ENCODE measurements at places on chromosomes 3 and 15. TPM values are rescaled to one million over a fixed set of nuclear protein-coding genes. Genes with fewer than 3 reads are reported as not detected.

DNA sequence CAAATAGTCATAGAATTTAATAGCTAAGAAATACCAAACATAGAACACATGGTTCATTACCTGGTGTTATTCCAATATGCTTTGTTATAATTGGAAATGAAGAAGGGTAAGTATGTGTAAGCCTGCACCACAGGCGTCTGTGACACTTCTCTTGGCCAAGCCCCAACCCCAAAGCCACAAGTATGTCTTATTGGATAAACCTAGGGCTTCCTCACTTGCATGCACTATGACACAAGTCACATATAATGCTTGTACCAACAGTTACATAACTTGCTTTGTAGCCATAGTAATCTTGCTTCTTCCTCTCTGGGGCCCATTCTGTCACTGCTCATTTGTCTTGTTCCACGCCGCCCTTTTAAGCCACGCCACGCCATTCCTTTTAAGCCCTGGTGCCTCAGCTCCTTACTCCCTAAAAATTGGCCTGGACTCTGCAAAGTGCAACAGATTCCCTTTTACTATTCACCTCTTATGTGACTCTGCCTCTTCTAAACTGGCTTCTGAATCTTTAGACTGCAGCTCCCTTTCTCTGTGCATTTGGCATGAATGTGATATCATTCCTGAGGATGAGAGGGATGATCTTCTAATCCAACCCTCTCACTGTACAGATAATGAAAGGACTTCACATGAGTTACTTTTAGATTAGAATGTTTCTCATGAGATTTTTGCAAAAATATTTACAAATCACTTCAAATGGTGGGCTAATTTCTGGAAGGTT is 48.1 kb upstream of the EPHA3 start:
- no peak for DNase-seq

DNA sequence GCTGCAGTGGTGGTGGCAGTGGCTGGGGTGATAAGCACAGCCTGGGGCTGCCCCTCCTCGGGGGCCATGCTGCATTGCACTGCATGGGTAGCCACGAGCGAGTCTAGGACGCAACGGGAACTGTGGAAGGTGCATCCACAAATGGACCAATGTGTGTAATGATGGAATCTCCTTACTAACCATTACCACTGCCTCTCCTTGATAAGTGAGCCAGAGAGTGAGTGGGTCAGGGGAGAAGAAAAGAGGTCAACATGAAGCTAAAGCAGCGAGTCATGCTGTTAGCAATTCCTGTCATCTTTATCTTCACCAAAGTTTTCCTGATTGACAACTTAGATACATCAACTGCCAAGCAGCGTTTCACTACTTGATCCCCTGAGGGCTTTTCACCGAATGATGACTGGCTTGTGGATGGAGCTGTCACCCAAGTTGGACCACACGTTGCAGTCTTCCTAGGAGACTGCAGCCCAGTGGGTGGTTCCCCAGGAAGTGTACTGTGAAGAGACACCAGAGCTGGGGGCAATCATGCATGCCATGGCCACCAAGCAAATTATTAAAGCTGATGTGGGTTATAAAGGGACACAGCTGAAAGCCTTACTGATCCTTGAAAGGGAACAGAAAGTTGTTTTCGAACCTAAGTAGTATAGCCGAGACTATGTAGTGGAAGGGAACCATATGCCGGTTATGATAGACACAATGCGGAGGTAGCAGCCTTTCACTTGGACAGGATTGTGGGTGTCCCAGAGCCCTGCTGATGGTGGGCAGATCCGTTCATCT is 20.6 kb downstream of the SAMD7 start:
- DNase-seq, result no peak

RPP25 gene
- 6.1 TPM for total RNA-seq

DNA sequence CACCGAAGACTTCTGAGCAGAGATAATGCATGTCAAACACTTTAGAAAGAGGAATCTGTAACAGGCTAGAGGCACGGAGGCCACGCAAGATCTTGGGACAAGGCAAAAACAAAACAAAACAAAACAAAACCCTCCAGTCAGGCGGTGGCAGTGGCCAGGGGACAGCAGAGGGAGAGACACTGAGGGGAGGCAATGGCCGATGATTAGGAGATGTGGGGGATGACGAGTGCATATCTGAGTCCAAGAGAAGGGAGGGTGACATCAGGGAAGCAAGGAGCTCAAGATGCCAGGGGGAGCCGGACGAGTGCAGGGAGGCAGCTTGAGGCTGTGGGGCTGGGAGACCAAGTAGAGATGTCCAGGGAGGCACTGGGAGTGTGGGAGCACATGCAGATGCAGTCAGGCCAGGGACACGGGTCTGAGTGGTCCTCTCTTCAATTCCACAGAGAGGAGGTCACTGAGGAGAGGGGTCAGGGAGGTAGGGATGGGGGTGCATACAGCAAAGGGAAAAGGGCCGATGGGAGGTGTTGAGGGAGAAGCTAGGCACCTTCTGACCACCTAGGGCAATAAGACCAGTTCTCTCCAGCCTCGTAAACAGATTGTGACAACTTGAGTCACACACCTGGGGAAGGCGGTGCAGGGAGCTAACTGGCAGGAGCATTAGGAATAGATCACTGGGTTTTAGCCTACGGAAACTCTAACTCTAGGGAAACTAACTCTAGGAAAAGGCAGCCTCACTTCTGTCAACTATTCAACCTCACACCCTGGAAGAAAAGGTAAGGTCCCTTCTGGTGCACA is 29.6 kb downstream of the SLCO2A1 start:
- DNase-seq, result no peak

DNA sequence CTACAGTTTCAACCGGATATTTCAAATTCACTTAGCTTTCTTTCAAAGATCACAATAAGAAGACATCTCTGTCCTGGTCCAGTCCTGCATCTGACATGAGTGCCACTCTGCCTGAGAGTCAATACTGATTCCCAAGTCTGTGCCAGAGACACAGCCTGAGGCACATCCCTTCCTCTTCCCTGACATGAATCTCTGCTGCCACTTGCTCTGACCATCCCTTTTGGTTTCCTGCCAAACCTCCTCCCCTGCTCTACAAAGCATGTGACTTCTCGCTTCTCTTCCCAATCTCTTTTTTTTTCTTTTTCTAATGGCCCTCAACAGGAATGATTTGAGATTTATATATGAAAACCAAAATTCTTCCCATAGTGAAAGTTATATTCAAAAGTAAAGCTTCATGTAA is 117.9 kb downstream of the MECOM start:
- DNase-seq, result no peak

DNA sequence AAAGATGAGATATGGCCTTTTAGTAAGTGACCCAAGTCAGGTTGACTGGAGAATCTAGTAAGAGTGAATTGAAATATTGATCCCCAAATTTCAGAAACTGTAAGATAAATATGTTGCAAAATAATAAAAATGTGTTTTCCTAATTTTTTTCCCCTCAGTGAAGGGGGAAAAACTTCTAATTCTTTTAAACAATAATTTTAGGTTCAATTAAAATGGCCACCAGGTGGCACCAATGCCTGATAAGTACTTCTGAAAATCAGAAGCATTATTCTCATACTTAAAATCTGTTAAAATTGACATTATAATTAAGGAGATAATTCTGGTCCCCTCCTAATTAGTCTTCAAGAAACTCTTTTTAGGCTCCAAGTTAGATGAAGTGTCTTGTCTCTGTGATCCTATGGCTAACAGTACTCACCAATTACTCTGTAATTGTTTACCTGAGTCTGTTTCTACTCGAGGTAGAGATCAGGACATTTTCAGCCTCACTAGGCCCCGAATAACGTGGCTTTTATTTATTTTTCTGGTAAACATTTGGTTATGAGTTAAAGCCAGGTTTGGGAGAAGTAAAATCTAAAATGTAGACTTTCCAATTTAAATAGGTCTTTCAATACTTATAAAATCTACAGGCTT is 52.6 kb downstream of the NMD3 start:
- no peak for DNase-seq

ACTC1 gene
- not detected for total RNA-seq

TRH gene
- total RNA-seq, result not detected

- no peak for DNase-seq
These were observed 8.6 kb upstream of the SST start for GRCh38 chr3:187678726-187679268.

GRCh38 chr3:31472479-31473390 is 60.0 kb upstream of the STT3B start:
- DNase-seq, result peak; percentile 23

HIGD2B gene
- total RNA-seq, result not detected

PPIP5K1 gene
- 5.9 TPM for total RNA-seq

DNA sequence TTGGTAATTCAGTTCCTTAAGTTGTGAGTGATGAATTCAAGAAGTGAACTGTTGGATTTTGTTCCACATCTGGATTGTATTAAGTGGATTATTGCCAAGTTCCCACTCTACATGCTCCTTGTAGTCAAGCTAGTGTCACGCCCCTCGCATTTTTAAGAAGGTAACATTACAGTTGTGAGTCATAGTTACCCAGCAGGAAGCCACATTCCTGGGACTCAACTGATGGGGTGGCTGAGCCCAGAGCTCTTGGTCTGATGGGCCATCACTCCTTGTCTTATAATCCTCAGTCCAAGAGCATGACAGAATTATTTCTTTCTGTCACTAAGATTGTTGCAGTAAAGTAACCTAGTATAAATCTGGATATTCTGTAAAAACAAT is 102.7 kb downstream of the PTPRG start:
- DNase-seq, result peak; percentile 52

- DNase-seq, result no peak
These were observed 12.6 kb downstream of the PAQR5 start for GRCh38 chr15:69311319-69311721.

GRCh38 chr15:59532770-59533379 is 78.7 kb upstream of the GCNT3 start:
- no peak for DNase-seq

CLDN18 gene
- not detected for total RNA-seq

LEO1 gene
- 24.2 TPM for total RNA-seq

GRCh38 chr3:110352841-110353604 is 718.6 kb upstream of the NECTIN3 start:
- no peak for DNase-seq

GRCh38 chr3:146115619-146116018 is 45.4 kb downstream of the PLOD2 start:
- no peak for DNase-seq

MORC1 gene
- not detected for total RNA-seq

WDR49 gene
- not detected for total RNA-seq

DNA sequence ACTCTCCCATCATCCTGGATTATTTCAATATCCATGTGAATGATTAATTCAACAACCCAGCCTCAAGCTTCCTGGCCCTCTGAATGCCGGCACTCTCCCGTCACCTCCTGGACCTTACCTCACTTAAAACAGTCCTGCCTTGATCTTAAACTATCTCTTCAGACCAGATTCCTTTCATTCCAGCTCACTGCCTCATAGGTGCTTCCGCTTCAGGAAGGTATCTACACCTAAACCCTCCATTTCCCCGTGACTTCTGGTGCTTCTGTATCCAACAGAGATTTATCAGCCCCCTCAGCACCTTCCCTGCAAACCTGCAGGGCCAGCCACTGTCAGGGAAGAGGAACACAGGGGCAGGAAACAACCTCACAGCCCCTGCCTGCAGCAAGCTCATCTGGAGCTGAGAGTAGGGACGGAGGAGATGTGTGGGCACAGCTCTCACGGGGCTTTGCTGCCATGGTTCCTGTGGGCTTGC is 98.9 kb upstream of the TJP1 start:
- peak; percentile 67 for DNase-seq

GRCh38 chr3:185403002-185403401 is 40.1 kb downstream of the MAP3K13 start:
- no peak for DNase-seq

KBTBD13 gene
- total RNA-seq, result not detected

DNA sequence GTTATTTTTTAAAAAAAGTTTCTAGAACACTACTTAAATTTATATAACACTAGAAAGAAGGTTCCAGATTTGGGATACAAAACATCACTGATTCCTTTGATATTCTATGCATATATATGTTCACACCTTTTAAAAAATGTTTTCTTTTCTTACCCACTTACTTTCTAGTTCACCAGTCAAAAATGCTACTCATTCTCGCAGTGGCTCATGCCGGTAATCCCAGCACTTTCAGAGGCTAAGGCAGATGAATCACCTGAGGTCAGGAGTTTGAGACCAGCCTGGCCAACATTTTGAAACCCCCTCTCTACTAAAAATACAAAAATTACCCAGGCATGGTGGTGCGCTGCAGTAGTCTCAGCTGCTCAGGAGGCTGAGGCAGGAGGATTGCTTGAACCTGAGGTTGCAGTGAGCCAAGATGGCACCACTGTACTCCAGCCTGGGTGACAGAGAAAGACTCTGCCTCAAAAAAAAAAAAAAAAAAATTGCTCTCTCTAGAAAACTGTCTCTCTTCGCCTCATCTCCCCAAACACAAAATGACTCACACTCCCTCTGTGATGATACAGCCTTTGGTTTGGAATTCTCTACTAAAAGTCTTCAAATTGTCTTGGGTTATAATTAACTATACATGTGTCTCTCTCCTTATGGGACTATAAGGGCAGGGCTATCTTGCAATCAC is 52.6 kb upstream of the TGFBR2 start:
- DNase-seq, result peak; percentile 37

DNA sequence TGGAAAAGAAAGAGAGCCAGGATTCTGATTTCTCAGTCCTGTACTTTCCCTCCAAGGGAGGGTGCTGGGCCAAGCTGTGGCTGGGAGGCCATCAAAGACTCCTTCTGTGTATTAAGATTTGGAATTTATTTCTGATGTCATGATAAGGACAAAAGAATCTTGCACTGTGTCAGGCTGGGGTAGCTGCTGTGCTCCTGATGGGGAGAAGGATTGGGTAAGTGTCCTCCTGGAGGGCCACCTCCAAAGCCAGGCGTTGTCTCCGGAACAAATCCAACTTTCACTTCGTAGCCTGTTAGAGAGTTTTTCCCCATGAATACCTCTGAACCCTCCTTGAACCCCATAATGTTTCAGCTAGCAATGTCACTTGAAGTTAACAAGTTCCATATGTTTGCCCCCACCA is 29.9 kb downstream of the CLDN11 start:
- no peak for DNase-seq

GRCh38 chr3:72907731-72908620 is 20.1 kb downstream of the GXYLT2 start:
- no peak for DNase-seq

GRCh38 chr3:132083583-132084279 is 48.9 kb upstream of the CPNE4 start:
- DNase-seq, result peak; percentile 13

Measured in epithelial cell of proximal tubule (primary cell).